ENCODE measurements at places on chromosomes 13 and 19.
A peak's percentile ranks its signal among the peaks of the same experiment; 100 is the strongest.

DNA sequence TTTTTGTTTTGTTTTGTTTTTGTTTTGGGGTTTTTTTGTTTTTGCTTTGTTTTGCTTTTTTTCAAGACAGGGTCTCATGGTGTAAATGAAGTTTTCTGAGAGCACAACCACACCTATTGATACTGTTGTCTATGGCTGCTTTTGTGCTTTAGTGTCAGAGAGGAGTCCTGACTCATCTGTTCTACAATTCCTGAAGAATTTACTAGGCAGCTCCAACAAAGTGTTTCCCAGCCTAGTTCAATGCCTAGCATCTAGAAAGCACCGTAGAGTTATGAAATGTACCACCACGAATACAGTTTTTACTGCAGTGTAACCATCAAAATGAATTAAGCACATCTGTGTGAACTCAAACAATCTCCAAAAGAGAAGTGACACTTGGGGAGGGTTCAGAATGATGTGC, 21.2 kb downstream of the SAFB start:
- no peak for DNase-seq

DNA sequence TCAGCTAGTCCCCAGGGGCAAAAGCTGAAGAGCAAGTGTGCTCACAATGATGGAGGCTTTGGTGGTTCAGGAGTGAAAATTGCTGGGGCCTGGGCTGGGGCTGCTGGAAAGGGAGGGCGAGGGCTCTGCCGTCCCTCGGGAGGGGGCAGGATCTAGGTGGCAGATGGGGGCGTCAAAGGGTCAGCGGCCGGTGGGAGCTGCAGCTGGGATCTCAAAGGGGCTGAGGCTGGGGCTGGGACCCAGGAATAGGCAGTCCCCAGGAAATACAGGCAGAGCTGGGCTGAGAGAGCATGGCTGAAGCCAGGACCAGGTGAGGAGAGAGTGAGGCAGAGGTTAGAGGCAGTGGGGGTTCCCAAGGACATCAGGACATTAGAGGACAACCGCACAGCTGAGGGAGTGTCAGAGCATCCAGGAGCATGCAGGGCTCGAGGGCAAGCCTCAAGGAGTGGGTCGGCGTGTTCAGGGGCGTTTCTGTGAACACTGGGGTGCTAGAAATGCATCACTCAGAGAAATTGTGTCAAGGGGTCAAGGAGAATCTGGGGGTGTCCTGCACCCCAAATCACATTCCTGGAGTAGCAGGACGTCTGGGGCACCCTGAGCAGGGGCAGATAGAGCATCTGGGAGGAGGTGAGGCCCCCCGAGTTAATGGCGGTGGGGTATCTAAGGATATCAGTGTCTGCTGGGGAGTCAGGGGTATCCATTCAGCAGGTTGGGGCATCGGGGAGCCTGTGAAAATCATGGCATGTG, 1.2 kb upstream of the SYNE4 start:
- no peak for DNase-seq

- DNase-seq: peak; percentile 17
These were observed 4.3 kb upstream of the USF2 start for GRCh38 chr19:35264268-35265125.

- no peak for DNase-seq
These were observed 84.0 kb downstream of the LACC1 start for GRCh38 chr13:43963726-43964125.

GRCh38 chr13:44125943-44126469, 246.3 kb downstream of the LACC1 start:
- DNase-seq: no peak

- DNase-seq: no peak
These were observed 282.9 kb downstream of the KLF5 start for GRCh38 chr13:73341748-73342147.

- DNase-seq: no peak
These were observed 5.7 kb upstream of the ZNF492 start for GRCh38 chr19:22628401-22628800.

DNA sequence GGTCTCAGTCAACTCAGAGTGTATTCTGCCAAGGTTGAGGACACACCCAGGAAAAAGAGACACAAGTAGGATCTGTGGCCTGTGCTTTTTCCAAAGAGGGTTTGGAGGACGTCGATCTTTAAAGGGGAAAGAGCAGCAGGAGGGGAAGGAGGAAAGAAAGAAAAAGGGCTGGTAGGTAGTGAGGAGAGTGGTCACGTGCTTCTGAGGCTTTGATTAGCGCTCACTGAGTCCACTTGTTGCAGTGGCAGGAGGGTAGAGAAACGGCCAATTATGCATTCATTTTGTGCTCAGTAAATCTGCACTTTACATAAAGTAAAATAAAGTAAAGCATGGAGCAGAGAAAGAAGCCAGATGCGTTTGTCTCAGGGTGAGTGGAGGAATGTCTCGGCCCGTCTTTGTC, 126.0 kb upstream of the VSTM2B start:
- DNase-seq: no peak

DNA sequence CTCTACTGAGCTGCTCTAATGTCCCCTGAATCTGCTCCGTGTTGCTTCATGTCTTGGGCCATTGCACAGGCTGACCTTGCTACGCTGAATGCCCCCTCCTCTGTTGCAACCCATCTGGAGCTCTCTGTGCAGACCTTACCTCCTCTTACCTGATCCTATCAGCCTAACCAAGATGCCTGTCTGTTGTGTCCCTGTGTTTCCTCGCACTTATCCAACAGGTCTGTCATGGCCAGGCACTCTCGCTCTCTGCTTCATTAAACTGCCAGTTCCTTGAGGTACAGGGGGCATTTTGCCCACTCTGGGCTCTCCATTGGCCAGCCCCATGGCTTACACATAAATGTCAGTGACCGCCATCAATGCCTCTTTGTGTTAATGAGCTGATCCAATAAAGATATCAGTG, 277.7 kb upstream of the TSHZ3 start:
- no peak for DNase-seq

GRCh38 chr19:55673889-55674288, 1.1 kb upstream of the EPN1 start:
- DNase-seq: no peak

DNA sequence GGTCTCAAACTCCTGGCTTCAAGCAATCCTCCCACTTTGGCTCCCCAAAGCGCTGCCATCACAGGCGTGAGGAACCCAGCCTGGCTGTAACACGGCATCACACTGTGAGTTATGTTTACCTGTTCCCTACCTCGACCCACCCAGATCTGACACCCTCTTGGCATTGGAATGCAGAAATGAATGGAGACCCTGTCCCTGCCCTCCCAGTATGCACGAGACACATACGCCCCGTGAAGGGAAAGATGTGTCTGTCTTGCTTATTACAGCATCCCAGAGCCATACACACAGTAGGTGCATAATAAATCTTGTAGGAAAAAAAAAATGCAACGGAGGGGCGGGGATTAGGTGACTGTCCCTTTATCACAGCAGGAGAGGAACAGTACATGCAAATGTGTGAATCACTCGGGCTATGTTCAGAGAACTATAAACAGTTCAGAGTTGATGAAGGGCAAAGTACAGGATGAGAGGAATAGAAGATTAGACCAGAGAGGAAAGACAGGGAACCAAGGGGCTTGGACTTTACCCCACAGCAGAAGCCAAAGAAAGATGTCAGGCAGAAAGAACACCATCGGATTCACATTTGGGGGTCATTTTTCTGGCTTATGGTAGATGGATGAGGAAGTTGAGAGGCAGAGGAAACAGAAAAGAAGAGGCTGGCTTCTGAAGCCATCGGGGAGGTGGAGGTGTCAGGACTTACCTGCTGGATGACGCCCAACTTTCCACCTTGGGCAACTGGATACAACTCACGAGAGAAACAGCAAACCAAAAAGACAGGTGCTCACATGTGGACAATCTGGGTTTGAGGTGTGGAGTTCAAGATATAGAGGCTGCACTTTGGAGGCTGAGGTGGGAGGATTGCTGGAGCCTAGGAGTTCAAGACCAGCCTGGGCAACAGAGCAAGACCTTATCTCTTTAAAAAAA, 94.3 kb downstream of the INSR start:
- DNase-seq: no peak

DNA sequence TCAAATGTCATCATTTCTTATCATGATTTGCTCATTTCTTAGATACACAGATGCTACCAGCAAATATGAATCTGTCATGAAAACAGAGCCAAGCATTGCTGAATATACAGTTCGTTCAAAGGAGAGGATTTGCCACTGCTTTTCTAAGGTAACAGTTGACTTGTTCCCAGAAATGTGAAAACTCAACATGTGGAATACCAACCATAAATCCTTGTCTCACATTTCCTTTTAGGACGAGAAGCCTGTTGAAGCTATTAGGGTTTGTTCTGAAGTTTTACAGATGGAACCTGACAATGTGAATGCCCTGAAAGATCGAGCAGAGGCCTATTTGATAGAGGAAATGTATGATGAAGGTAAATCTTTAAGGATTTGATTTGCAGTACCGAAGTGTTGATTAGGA, 86.7 kb downstream of the DNAJC3 start:
- no peak for DNase-seq

DNA sequence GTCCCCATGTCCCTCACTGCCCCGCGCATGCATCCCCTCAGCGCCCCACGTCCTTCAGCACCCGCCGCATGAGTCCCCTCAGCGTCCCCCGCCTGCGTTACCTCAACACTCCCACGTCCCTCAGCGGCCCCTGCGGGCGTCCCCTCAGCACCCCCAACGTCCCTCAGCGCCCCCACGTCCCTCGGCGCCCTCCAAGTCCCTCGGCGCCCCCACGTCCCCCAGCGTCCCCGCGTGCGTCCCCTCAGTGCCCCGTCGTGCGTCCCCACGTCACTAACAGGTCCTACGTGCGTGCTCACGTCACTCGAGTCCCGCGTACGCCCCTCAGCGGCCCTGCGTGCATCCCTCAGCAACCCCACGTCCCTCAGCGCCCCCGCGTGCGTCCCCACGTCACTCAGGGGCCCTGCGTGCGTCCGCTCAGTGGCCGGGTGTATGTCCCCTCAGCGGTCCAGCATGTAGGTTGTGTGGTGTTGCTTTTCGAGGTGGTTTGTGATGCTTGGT, 19.5 kb upstream of the GAS6 start:
- DNase-seq: no peak

DNA sequence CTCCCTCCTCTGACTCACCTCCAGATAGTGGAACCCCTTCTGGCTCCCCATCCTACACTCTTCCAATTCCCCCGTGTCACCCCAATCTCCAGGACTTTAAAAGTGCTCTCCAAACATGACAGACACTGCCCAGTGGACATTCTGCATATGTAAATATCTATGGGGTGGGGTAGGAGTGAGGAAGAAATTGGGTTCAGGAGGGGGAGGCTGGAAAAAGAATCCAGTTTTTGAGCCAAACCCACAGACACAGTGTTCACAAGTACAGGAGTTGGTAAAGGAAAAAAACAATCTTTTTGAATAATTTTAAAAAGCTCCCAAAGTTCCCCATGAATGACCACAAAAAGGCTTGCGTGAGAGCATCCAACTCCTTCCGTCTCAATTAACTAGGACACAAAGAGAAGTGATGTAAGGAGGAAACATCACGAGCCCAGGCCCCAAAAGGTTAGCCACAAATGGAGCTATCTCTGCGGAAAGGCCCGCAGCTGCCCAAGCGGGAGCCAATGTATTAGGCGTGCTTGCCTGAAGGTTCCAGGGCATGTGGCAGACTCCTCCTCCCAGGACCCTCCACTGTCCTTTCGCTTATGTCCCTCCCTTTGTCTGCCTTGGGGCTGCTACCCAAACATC, 18.0 kb downstream of the ZC3H4 start:
- peak; percentile 29 for DNase-seq

DNA sequence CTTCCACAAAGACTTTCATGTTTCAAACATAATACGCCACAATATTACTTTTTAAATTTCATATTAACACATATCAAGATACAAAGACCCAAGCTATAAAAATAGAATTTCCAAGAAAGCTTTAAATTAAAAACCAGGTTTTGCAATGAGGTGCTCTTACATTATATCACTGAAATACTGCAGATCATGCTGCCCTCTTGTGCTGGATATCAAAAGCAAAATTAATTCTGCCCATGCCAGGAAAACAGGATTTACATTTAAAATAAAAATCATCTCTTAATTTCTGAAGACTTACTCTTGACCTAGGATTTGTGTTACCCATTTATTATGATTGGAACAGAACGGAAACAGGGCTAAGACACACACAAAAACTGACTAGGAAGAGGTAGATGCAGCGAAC, 145.0 kb downstream of the ABCC4 start:
- no peak for DNase-seq

DNA sequence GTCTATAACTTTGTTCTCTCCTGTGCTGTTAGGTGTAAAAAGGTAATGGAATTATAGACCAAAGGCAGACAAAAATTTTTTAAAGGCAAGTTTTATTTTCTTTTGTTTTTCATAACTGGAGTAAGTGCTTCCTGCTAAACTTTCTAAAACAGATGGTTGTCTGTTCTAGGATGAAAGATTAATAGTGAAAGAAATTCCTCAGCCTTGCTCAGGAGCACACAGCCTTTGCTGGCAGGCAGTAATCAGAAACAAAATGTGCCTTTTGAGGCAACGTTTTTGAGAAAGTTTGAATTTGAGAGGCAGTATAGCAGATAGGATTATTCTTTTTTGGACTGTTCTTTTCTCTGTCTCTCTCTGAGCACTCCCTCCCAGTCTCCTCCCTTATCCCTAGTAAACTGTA, 2749.5 kb downstream of the PCDH9 start:
- DNase-seq: no peak

DNA sequence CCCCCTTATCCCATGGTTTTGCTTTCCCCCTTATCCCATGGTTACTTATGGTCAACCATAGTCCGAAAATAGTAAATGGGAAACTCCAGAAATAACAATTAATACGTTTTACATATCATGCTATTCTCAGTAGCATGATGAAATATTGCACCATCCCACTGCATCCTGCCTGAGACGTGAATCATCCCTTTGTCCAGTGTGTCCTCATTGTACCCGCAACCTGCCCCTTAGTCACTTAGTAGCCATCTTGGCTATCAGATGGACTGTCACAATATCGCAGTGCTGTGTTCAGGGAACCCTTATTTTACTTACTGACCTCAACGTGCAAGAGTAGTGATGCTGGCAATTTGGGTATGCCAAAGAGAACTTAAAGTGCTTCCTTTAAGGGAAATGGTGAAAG, 10.5 kb upstream of the NBEA start:
- DNase-seq: no peak

- DNase-seq: no peak
These were observed 116.4 kb downstream of the RFC3 start for GRCh38 chr13:33934343-33934742.

DNA sequence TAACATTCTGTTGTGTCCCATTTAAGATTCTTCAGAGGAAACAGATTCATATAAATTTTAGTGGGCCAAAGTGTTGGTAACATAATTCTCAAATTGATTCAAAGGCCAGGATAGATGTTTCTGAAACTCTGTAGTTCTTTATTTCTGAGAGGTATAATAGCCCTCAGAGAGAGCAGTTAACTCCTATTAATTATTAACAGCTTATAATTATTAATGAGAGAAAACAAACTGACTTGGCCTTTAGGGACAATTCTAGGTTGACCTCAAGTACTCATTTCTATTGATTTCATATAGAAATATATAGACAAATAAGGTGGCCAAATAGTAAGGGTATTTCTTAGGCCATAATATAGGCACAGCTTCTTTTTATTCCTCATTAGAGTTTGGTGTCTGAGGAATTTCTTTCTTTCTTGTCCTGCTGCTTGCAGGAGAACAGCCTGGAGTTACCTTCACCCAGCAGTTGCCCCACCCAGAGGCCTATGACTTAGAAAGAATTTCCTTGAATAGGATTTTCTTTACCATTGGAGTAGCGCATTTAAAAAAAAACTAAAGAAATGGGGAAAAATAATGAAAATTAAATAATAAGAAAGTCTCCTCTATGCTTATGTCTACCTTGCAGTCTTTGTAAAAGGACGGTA, 1430.1 kb upstream of the SPRY2 start:
- DNase-seq: no peak

Measured in activated T-cell treated with anti-CD3 and anti-CD28 coated beads, Interleukin-2, amount 50 U/mL, for 48 hours (primary cell).